Mucosa of gallbladder (tissue), 1 donor: ENCODE measurements at places on chromosomes 5 and 9. TPM values are rescaled to one million over a fixed set of nuclear protein-coding genes. Genes with fewer than 3 reads are reported as not detected.
A peak's percentile ranks its signal among the peaks of the same experiment; 100 is the strongest.

GRCh38 chr9:97848215-97848479 lies 4.9 kb upstream of the FOXE1 start:
- DNase-seq = no peak

GRCh38 chr5:144131261-144131660 lies 39.2 kb downstream of the YIPF5 start:
- no peak for DNase-seq

- no peak for DNase-seq
Observed at GRCh38 chr5:14521748-14522147, 59.8 kb upstream of the OTULINL start.

DNA sequence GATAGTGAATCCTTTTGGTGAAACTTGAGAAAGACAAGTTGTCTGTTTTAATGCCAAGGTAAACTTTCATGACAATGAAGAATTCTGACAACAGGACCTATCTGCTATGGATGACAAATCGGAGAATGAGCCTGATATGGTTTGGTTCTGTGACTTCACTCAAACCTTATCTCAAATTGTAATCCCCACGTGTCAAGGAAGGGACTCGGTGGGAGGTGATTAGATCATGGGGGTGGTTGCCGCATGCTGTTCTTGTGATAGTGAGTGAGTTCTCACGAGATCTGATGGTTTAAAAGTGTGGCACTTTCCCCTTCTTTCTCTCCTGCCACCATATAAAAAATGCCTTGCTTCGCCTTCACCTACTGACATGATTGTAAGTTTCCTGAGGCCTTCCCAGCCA lies 1964.1 kb upstream of the CDH9 start:
- no peak for DNase-seq

GRCh38 chr9:111566234-111566633 lies 33.2 kb downstream of the PTGR1 start:
- DNase-seq = peak; percentile 31

PCDHGA2 gene
- total RNA-seq = 6.7 TPM

DNA sequence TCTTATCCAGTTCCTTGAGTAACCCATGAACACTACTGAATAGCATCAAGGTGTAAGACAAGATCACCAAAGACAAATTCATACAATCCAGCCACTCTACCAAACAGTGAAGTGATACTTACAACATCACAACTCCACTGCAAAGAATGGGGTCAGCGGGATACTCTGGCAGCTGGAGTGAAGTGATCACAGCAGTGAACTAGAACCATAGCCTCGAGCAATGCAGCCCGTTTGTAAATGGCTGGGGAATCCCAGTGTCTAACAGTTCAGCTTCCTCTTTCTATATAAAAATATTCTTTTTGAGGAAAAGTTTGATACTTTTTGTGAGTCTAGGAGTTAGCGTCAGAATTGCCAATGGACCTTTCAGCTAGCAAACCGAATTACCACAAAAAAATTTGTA lies 515.2 kb downstream of the ZNF608 start:
- no peak for DNase-seq

DNA sequence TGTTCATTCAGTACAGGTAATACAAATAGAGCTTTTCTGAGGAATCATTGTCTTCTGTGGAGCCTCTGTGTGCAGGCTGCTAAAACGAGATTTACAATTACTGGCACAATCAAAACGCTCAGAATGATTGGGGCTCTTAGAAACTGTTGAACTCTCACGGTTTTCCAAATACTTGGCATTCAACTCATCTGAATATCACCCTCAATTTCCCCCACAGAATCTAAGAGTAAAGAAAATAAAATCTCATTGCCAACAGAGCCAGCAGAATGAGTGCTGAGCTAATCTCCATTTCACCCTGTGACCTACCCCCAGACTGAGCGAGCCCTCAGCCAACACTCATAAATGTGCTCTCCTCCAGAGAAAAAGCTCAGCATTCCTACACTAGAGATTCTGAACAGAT lies 35.3 kb upstream of the TMED7 start:
- DNase-seq = no peak

GRCh38 chr5:4101189-4101588 lies 505.6 kb downstream of the IRX1 start:
- DNase-seq = no peak
